ENCODE measurements at places on chromosomes 1 and 21.

DNA sequence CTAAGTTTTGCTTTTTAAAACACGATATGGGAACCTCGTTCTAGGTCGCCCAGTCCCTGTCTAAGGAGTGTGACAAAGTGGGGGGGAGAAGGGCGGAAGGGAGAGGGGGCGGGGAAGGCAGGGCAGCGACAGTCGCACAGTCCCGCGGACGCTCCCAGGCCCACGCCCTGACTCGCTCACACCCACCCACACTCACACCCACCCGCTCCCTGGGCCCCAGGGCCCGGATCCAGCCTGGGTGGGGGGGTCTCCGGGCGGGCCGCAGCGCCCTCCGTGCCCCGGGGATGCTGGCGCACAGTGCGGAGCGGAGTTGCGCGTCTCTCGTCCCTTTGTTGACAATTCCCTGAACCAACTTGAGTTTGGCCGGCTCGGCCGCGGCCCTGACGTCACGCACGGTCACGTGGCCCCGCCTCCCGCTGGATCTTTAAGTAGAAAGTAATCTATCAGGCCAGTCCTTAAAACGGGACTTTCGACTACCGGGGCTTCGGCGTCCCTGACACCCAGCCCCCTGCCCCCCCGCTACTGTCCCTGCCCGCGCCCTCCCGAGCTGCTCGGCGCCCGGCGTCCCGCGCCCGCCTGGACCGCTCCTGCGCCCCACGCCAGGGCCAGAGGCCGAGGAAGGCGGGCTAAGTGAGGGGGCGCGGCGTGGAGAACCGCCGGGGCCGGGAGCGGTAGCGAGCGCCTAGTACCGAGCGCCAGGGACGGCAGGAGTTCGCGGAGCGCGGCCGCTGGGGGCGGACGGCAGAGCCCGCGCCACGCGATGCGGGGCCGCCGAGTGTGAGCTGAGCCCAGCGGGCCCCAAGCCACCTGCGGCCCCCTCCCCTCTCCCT lies at the start of gene FOXD3:
Gene FOXD3 (plus strand): TSS at position 454 of the 830 bp plus-strand sequence. CDS start 492 bp downstream, outside the sequence.
- peak; percentile 77 for DNase-seq

DNA sequence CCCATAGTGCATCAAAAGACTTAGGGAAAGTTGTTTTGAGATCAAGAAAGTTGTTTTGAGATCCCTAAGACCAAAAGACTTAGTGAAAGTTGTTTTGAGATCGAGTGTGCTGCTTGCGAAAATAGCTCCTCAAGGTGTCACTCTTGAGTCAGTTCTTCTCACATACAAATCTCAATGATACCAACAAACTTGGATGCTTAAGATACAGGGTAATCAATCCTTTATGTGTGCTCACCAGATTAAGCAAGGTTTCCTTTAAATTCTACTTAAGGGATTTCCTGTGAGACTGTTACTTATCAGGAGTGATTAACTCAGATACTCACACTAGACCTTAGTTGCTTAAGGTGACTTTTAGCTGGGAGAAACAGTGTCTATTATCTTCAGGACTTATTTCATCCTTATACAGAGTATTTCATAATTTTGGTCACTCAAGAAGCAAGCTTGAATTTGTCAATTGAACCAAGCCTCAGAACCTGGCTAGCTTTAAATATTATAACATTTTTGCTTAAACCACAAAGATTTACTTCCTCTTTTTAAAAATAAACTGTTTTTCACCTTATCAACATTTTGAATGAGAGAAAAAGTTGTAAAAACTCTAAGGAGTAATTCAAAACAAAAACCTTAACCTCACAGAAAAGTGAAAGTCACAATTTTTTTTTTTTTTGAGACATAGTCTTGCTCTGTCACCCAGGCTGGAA lies 8.0 kb upstream of the RLF start:
- no peak for DNase-seq

- DNase-seq, result peak; percentile 65
Measured at GRCh38 chr1:99004254-99004860, 304 bp downstream of the PLPPR5 start.

GRCh38 chr1:11960715-11961114 lies 19.5 kb upstream of the MFN2 start:
- DNase-seq, result no peak
